ENCODE measurements at places on chromosomes 5 and 9.

- no peaks in the 10 kb centered on the region for H3K27me3 ChIP-seq
- no peaks in the 10 kb centered on the region for H3K36me3 ChIP-seq
- H3K4me1 ChIP-seq, result peaks cover 24% of the 10 kb centered on the region
These were observed 83.0 kb downstream of the OXCT1 start for GRCh38 chr5:41787265-41787664.

GRCh38 chr5:142600611-142601358 lies 85.1 kb downstream of the FGF1 start:
- H3K4me1 ChIP-seq, result peaks cover 11% of the 10 kb centered on the region
- no peaks in the 10 kb centered on the region for H3K27me3 ChIP-seq
- DNase-seq, result peak; percentile 56

- no peaks in the 10 kb centered on the region for H3K4me1 ChIP-seq
- H3K27me3 ChIP-seq, result peaks cover 13% of the 10 kb centered on the region
- no peak overlapping the region for H3K27ac ChIP-seq
- DNase-seq, result peak; percentile 26
These were observed 14.7 kb downstream of the ASTN2 start for GRCh38 chr9:117400171-117400570.

DNA sequence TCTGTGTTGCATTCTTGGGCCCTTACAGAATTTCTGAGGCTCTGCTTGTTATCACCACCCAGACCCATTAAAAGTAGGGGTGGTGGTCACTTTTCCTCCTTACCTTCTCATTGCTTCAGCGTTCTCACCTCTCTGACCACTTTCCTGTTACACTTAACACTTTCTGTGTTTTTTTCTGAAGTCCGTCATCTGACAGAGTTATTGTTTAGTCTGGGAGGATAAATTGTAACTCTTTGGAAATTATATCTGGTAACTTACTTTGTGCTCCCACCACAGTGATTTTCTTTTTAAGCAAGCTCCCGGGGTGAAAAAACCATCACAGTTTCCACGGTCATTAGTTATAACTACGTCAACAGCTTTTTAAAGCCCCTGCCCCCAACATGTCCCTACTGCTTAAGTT lies 211.2 kb upstream of the OTULINL start:
- H3K27me3 ChIP-seq, result no peaks in the 10 kb centered on the region
- peaks cover 3% of the 10 kb centered on the region for H3K36me3 ChIP-seq
- H3K27ac ChIP-seq, result no peak overlapping the region
- H3K4me3 ChIP-seq, result no peak overlapping the region
- no peaks in the 10 kb centered on the region for H3K4me1 ChIP-seq
- no peak for DNase-seq

- no peaks in the 10 kb centered on the region for H3K36me3 ChIP-seq
- no peaks in the 10 kb centered on the region for H3K4me1 ChIP-seq
- no peak overlapping the region for H3K27ac ChIP-seq
- no peaks in the 10 kb centered on the region for H3K27me3 ChIP-seq
These were observed 34.7 kb downstream of the ADRB2 start for GRCh38 chr5:148861088-148861487.

GRCh38 chr5:173848986-173849596 lies 39.1 kb upstream of the CPEB4 start:
- DNase-seq, result no peak
- no peaks in the 10 kb centered on the region for H3K27me3 ChIP-seq
- no peak overlapping the region for H3K27ac ChIP-seq
- no peaks in the 10 kb centered on the region for H3K36me3 ChIP-seq
- no peak overlapping the region for H3K4me3 ChIP-seq
- H3K4me1 ChIP-seq, result no peaks in the 10 kb centered on the region

DNA sequence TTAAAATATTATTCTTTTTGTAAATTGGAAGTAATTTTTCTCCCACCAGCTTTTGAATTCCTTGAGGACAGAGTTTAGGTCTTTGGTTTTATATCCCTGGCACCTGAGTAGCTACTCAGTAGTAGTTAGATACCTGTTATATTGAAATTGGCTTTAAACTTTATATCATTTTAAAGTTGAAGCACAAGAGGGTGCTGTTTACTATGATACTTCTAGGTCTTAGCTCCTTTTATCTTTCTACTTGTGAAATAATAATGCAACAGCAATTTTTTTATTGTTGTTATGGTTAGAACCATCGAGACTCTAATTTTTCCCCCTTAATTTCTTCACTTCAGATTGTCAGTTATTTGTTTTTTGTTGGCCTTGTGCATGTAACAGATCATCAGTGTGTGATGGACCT lies 46.3 kb downstream of the AP3S1 start:
- H3K4me3 ChIP-seq, result no peak overlapping the region
- no peaks in the 10 kb centered on the region for H3K36me3 ChIP-seq
- H3K4me1 ChIP-seq, result no peaks in the 10 kb centered on the region
- DNase-seq, result no peak
- H3K27me3 ChIP-seq, result no peaks in the 10 kb centered on the region

All from hepatocyte (in vitro differentiated cells).